A172 (cell line): ENCODE measurements at places on chromosomes 1 and 21.
A peak's percentile ranks its signal among the peaks of the same experiment; 100 is the strongest.

GRCh38 chr1:64021066-64021465 is 182.4 kb upstream of the UBE2U start:
- no peak for DNase-seq

GRCh38 chr1:5991381-5992025 is 722 bp downstream of the NPHP4 start:
- no peak for DNase-seq

DNA sequence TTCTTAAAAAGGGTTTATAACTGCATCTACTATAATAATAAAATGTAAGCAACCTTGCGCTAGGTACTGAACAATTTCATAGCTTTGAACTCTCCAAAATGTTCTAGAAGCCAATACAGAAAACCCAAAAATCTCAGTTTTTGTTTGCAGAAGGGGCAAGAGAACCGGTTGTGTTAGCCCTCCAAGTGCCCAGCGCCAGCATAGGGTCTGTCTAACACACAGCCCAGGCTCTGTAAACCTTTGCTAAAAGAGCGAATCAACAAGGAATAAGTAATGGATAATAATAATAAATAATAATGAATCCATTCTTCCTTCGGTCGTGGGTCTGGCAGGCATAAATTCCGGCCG is 333 bp upstream of the CHAF1B start:
- no peak for DNase-seq

GRCh38 chr1:238619652-238620051 is 728.9 kb upstream of the ZP4 start:
- DNase-seq: no peak

- DNase-seq: peak; percentile 81
These were observed 268.2 kb upstream of the NR5A2 start for GRCh38 chr1:199759268-199759730.

GRCh38 chr1:8011016-8011415 is 15.1 kb downstream of the ERRFI1 start:
- no peak for DNase-seq

GRCh38 chr1:47582891-47583608 is 145.2 kb downstream of the FOXD2 start:
- no peak for DNase-seq

- DNase-seq: no peak
These were observed 670.6 kb upstream of the PKN2 start for GRCh38 chr1:88013485-88013884.

- DNase-seq: no peak
These were observed 2.2 kb downstream of the FASLG start for GRCh38 chr1:172661107-172661506.

DNA sequence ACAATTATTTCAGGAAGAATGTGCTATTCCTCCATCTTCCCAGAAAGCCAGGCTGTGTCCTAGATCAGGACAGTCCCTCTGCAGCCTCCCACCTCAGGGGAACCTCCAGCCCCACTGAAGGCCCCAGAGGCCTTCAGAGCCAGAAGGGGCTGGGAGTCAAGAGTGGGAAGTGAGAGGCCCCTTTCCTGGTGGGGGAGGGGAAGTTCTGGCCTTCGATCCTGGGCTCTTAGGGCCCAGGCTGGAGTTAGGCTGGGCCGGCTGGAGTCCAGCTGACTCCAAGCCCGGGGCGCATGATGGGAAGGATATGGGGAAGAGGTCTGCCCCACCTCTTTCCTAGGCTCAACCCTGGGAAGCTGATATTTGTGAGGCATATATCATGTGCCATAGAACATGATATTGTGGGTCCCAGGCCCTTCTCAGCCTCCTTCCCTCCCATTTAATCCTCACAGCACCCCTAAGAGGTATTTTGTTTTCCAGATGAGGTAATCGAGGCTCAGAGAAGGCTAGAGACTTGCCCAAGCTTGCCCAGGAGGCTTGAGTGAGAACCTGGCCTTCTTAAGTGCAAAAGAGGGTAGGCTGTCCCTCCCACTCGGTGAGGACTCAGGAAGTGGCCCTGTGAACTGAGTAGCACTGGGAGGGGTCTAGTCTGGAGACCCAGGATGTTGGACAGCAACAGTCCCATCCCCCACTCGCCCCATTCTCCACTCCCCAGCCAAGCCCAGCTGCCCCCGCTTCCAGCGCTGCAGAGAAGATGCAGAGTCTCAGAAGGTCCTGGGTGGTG is 18.6 kb upstream of the HSPG2 start:
- no peak for DNase-seq

GRCh38 chr1:85116856-85117255 is 68.6 kb upstream of the MCOLN3 start:
- DNase-seq: no peak

DNA sequence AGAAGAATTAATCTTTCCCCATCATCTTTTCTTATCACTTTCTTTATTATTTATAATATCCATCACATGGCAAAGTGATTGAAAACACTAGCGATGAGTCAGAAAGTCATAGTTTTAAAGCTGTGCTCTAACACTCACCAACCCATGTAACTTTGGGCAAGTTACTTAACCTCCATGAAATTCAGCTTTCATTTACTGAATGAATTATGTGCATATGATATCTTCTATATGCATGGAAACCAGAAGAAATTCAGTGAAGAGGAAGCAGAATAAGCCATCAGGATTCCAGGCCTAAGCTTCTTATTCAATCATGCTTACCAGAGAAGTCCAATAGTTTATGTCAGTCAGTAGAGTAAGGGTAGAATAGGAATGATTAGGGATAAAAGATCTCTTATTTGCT is 300.1 kb downstream of the AGBL4 start:
- no peak for DNase-seq

DNA sequence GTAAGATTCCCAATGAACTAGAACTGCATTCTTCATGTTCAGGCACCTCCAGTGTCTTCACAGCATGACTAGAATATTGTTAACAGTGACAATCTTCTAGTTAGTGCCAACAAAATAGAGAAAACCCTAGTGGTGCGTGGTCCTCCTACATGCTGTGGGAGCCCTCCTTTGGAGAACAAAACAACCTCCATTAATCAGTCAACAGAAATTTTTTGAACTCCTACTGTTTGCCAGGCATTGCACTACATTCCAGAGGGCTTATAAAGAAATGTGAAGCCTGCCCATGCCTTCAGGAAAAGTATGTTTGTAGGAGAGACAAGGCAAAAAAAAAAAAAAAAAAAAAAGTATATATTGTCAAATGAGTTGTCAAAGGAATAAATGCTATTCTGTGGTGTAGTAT is 252.7 kb downstream of the LRRC40 start:
- no peak for DNase-seq

DNA sequence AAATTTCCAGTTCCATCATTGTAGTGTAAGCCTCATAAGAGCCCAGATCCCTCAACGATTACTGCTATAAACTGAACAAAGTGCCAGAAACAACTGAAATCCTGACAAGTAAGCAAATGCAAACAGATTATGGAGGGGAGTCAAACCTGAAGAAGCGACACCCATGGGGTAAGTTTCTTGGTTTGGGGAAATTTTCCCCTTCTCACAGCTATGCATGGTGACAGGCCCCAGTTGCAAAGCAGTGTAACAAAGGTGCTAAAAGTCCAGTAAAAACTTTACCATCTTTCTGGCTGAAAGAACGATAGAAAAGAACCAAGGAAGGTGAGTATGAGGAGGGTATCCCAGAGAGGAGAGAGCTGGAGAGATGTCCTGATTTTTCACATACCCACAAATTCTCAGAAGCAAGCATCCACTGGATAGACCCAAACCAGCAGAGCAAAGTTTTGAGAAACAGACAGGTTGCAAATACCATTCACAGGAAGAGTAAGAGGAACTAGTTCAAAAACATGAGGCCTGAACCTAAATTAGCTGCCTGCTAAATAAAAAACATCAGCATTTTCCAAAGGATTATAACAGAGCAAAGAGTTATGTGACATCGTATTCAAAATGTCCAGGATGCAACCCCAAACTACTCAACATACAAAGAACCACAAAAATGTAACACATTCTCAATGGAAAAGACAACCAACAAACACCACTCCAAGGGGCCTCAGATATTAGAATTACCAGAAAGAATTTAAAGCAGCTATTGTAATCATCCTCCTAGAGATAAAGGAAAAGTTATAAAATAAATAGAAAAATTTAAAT is 14.5 kb downstream of the SCYL3 start:
- DNase-seq: no peak

DNA sequence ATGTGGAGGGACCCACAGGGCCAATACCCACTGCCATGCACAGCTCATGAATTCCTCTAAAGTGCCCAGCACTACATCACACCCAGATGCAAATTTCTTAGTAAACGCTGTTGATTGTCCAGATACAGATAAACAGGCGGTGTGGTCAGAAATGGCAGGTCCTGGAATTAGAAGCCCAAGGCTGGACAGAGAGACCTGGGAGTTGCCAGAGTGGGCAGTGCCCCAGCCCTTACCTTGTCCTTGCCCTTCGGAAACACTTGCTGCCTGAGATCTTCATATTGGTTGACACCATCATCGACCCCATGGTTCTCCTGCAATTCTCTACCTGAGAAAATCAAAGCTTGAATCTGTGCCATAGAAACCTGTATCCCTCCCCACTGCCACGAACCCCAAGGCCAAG is 149.3 kb upstream of the ETV3 start:
- DNase-seq: no peak

DNA sequence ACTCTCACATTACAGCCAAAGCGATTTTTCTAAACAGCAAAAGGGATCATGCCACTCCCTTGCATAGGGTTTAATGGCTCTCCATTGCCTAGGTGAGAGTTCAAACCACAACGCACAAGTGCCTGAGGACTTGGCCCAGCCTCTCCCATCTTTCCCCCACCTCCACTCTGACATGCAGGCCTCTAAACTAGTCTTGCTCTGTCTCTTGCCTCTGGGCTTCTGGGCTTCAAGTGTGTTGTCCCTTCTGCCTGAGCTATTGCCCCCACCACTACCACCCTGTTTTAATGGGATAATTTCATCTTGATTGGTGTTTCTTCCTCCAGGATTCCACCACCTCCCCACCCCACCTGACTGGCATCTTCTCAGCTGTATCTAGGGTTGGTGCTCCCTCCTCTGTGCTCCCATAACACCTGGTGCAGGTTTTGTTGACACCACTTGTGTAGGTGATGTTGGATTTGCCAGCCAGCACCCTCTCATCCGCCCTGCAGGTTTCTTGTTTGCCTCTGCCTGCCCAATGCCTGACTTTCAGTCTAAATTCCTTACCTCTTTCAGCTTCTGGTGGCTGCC is 2.7 kb upstream of the ZBTB21 start:
- no peak for DNase-seq

DNA sequence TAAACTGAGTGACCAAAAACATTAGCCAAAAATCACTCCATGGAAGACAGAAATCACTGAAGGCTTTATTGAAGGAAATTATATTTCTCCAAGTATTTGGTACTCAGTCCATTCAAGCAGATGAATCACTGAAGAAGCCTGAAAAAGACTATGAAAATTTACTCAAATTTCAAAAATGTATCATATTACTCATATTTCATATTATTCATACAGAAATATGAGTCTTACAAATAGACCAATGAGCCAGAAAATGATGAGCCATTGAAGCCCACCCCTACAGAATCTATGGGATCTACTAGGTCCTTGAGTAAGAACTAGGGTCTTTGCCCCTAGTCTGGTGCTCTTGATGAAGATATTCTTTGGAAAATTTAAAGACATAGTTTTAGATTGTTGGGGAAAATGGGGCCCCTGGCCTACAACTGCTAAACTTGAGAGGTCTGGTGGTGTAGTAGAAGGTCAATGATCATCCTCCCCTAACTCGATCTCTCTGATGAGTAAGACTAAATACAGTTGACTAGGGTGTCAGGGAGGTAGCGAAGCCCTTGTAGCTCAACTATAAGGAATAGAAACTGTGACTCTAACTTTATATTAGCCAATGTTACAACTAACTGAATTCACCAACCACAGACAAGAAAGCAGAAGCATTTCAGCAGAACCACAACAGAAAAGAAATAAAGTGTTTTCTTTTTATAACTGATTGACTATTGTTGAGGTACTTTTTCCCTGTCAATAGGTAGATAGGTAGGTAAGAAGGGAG is 81.0 kb downstream of the NOTCH2 start:
- no peak for DNase-seq

- peak; percentile 75 for DNase-seq
These were observed 4.9 kb downstream of the RGS1 start for GRCh38 chr1:192580351-192580962.

DNA sequence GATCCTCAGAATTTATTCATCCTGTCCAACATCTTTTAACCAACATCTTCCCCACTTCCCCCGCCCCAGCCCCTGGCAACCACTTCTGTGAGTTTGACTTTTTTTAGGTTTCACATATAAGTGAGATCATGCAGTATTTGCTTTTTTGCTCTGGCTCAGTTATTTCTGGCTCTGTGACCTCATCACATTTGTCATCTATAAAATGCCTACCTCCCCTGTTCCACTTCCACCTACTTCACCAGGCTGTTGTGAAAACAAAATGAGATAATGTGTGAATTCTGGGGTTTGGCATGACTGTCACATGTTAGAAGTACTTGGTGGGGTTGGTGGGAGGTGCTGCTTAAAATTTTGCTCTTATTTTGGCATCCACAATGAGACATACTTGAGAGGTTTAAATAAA is 18.4 kb downstream of the HHAT start:
- DNase-seq: no peak

- no peak for DNase-seq
These were observed 40.2 kb upstream of the ZNF124 start for GRCh38 chr1:247212012-247212411.

- no peak for DNase-seq
These were observed 23.3 kb downstream of the SLC6A17 start for GRCh38 chr1:110173466-110174105.

GRCh38 chr1:6747674-6748073 is 37.6 kb upstream of the CAMTA1 start:
- no peak for DNase-seq

GRCh38 chr21:41633627-41634026 is 125.7 kb upstream of the TMPRSS2 start:
- DNase-seq: no peak

DNA sequence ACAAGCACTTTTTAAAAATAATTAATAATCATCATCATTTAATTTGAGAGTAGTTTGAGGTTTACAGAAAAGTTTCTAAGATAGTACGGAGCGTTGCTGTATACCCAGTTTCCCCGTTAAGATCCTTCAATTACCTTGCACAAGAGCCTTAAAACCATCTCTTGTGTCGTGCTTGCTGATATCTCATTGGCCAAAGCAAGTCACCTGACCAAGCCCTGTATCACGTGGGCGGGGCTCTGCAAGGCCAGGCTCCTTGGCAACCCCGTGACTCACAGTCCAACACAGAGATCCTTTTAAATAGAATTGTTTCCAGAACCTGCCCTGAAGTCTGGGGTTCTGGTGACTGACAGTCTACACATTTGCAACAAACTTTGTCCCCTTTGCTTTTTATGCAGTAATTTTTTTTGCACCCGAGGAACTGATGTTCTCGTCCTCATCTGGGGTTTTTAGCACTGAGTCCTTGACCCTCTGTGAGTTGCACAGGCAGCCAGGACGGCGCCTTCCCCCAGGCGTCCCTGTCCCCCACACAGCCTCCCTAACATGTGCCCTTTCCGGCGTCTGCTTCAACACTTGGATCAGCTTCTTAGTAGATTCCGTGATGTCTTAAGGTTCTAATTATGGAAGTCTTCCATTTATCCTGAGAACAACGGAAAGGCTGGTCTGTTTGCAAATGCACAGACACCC is 183.3 kb upstream of the TMEM51 start:
- peak; percentile 76 for DNase-seq
